ENCODE measurements at places on chromosomes 11 and 22. TPM values are rescaled to one million over a fixed set of nuclear protein-coding genes. Genes with fewer than 3 reads are reported as not detected.
A peak's percentile ranks its signal among the peaks of the same experiment; 100 is the strongest.

The GLYAT gene
- total RNA-seq = not detected

The PARVG gene
- 2.8 TPM for total RNA-seq

The MN1 gene
- total RNA-seq = 7.7 TPM

The OR52H1 gene
- total RNA-seq = not detected

The HBB gene
- 100 TPM for total RNA-seq

The KIRREL3 gene
- total RNA-seq = 0.74 TPM

The CYTH4 gene
- 4.8 TPM for total RNA-seq

The FOLH1 gene
- not detected for total RNA-seq

The GAL3ST3 gene
- total RNA-seq = 1.3 TPM

GRCh38 chr11:15223318-15223717 is 108.6 kb downstream of the INSC start:
- DNase-seq = no peak

DNA sequence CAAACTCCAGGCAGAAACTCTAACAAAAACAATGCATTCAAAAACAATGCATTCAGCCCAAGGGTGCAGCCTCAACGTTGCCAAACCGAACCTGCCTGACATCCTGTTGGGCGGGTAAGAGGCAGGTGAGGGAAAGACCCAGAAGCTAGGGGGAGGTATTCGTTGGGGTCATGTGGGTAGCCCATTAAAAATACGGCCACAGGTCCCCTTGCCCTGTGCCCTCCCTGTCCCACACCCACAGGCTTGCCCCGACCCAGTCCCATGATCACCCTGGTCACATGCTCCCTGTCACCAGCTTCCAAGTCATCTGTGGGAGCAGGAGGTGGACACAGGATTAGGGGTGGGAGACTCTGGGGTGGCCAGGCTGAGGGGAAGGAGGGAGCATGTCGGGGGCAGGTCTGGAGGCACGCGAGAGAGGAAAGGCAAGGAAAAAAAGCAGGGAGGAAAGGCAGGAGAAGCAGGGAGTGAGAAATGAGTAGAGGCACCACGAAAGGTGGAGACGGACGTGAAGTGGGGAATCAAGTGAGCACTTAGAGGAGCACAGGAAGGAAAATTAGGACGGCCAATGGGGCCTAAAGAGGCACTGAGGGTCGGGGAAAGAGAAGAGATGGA is 683 bp downstream of the PLA2G6 start:
- DNase-seq = peak; percentile 44

- DNase-seq = no peak
Observed at GRCh38 chr22:18973264-18974031, 37.4 kb upstream of the PRODH start.

GRCh38 chr11:134752964-134753770 is 341.1 kb upstream of the B3GAT1 start:
- no peak for DNase-seq

DNA sequence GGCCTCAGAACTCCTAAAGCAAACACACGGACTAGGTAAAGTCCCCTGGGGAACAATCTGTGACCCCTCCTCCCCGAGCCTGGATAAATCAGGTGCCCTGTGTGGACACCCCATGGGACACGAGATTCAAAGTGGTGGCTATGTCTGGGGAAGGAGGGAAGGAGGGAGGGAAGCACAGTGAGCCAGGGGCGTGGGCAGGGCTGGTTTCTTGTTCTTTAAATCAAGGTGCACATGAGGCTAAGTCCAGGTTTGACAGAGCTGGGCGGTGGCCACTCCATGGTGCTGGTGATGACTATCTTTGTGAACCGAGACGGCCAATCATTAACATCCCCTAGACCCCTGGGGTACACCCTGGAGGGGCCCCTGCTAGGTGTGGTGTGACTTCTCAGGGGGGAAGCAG is 20.3 kb upstream of the TH start:
- DNase-seq = no peak

GRCh38 chr11:64694821-64695365 is 28.1 kb downstream of the NRXN2 start:
- DNase-seq = no peak

DNA sequence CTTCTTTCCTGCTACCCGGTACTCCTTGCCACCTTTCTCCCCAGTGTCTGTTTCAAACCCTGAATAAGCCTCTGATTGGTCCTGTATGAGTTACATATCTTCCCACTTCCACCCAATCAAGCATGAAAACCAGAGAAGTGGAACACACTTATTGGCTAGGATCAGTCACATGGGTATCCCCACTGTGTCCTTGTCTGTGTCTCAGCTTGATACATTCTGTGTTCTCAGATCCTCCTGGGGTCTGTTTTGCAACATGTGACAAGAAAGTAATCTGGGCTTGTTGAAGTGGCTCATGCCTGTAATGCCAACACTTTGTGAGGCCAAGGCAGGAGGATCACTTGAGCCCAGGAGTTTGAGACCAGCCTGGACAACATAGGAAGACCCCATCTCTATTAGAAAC is 23.9 kb downstream of the MCHR1 start:
- DNase-seq = no peak

- DNase-seq = no peak
Observed at GRCh38 chr11:119342362-119343130, 1.9 kb upstream of the C1QTNF5 start.

DNA sequence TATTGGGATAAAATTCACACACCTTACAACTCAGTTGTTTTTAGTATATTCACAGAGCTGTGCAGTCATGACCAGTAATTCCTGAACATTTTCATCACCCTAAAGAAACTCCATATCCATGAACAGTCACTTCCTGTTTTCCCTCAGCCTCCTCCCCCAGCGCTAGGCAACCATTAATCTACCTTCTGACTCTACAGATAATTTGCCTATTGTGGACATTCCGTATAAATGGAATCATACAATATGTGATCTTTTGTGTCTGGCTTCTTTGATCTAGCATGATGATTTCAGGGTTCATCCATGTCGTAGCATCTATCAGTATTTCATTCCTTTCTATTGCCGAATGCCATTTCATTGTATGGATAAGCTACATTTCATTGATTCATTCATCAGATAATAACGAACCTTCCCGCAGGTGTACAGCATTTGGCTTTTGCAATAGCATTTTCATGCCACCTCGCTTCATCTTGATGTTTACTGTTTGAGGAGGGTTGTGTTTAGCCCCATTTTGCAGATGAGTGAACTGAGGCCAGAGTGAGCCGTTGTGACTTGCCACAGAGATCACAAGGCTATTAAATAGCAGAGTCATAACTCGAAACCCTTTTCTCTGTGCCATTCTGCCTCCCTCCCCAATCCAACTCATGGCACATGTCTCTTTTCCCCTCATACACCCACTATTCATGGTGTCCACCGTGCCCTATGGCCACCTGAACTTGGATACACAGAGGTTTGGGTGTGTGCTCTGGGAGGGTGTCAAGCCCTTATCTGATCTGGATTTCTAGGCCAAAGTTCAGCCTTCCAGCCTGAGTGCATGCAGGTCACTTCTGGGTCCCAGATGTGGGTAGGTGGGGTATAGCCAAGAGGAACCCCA is 11.1 kb upstream of the MYH9 start:
- no peak for DNase-seq

GRCh38 chr22:35961480-35962295 is 66.9 kb downstream of the RBFOX2 start:
- DNase-seq = peak; percentile 20

DNA sequence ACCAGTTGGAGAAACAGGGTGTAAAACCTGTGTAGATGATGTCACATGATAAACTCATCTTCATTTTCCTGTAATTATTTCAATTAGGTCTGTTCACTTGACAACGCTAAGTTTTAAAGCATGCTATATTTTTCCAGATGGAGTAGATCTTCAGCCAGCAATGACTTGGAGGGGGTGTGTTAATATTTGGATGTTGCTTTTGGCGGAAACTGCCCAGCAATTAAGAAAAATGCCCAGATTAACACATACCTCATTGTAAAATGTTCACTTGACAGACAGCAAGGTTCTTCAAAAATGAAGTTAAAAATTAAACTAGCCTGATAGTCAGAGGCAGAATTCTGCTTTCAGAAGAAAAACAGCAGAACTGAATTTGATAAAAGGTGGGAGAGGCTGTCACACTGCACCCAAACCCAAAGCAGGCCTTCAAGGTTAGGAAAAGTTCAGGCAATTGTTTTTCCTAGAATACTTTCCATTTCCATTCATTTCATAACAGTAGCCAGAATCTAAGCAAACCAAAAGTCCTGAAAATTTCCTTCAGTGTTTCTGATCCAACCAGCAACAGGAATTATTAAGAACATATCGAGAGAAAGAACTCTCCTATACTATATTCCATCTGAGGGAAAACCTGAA is 33.0 kb downstream of the VSIG10L2 start:
- no peak for DNase-seq

DNA sequence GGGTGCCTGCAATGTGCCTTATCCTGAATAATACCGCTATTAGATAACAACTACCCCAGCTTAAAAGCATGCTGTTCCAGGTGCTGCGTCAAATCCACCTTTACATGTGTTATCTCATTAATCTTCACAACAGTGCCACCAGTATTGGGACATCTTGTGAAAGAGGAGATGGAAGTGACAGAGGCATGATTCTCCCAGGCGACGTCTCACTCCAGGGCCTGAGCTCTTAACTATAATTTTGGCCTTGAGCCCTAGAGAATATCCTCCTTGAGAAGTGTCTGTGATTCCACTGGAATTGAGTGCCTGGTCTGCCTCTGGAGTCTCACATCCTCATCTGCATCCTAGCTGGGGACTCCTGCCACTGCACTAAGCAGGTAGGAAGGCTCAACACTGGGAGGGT is 43.8 kb downstream of the RPL27A start:
- no peak for DNase-seq

GRCh38 chr11:122036018-122036417 is 80.0 kb downstream of the BLID start:
- DNase-seq = no peak

DNA sequence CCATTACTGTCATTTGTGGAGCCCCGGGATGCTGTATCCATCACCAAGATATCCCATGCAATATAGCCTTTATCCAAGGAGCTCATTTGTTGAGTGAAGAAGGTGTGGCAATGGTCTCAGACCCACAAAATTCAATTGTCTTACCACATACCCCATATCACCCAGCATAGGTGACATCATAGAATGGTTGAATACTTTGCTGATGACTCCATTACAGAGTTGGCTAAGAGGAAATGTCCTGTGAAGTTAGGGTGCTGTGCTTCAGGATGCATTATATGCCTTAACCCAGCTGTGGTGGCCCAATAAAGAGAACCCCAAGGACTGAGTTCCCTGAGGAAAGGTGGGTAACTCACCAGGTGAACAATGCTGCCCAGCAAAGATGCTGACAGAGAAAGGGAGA is 113.7 kb downstream of the EFCAB6 start:
- DNase-seq = no peak

- DNase-seq = no peak
Observed at GRCh38 chr11:67247946-67248550, 18.2 kb upstream of the GRK2 start.

- DNase-seq = no peak
Observed at GRCh38 chr11:134266841-134267251, 9.3 kb upstream of the GLB1L3 start.

GRCh38 chr11:2445746-2446551 is 1.1 kb downstream of the KCNQ1 start:
- DNase-seq = no peak

GRCh38 chr22:19870153-19871022 is 15.7 kb upstream of the GNB1L start:
- no peak for DNase-seq

DNA sequence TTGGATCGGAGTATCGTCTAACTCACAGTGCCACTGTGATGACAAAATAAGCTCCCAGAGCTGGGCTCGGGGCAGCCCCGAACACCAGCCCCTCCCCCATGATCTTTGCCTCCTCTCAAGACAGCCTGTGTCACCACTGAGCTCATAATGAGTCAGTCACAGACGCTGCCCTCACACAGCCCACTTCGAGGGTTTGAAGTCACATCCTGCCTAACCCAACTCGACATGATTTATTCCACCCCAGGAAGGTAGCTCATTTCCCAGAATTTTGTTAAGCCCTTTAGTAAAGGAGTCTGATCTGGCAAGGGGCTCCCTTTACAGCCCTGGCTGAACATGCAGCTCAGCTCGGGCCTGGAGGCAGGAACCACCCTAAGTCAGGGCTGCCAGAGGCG is 22.8 kb downstream of the MYH9 start:
- DNase-seq = peak; percentile 44

DNA sequence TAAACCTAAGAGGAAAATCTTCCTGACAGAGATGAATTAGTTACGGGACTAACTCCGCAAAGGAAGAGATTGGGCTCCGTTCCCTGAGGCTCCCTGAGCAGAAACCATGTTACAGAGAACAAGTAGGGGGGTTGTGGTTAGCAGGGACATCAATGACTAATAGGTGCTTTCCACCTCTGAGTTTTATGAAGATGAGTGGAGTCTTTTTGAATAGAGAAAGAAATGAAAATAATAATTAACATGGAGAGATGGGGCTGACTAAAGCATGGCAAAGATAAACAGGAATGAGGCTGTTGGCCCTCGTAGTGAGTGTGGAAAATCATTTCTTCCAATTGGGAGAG is 47.5 kb upstream of the PICALM start:
- DNase-seq = no peak

DNA sequence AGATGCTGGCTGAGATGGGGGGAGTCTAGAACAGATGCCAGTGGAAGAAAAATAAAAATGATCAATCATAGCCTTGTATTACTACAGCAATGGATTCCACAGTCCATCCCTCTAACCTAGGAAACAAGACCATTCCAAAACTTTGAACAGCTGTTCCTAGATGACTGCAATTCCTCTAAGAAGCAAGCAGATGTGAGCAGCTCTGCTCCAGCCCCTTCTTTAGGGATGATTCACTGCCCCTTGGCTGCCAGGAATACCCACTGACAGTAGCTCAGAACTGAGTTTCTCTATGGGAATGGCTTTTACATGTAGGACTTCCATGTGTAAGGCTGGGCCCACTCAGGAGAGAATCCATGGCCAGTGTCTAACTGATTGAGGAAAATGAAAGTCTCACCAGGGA is 943.9 kb downstream of the OPCML start:
- no peak for DNase-seq

DNA sequence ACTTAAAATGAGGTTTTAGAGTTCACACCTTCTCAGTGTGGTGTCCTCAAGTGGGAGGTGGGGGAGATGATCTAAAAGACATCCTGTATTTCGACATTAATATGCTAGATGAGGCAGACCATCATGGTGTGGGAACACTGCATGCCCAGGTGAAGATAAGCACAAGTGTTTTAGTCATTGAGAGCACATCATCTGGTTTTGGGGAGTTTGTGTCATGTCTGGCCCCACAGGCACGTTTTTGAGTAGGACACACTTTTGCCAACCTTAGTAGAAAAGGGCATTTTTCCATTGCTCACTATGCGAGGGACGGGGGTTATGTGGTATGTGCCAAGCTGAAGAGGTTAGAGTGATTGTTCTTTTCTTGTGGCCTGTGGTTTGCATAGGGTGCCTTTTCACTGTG is 189.3 kb downstream of the DBX1 start:
- DNase-seq = no peak

- DNase-seq = no peak
Observed at GRCh38 chr22:31295831-31296657, 3.8 kb upstream of the PIK3IP1 start.

- no peak for DNase-seq
Observed at GRCh38 chr22:23874871-23875270, 17.2 kb downstream of the SLC2A11 start.

DNA sequence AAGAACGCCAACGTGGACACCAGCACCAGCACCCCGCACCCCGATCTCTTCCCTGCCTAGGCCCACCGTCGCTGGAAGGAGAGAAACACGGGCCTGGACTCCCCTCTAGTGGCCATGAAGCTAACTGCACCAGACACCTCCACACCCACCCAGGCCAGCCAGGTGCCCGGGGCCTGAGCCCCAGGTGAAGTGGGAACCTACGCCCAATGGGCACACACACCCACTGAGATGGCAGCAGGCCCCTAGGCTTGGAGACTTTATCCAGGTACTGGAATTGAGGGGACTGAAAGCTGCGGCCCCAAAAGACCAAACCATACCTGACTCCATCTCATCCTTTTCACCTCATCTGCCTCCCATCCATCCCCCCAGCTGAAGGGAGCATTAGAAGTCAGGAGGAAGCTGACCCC is 81.0 kb downstream of the BUD13 start:
- no peak for DNase-seq

Measured in left ventricle myocardium inferior (tissue), 1 donor.